ENCODE measurements at places on chromosomes 5 and 9.

DNA sequence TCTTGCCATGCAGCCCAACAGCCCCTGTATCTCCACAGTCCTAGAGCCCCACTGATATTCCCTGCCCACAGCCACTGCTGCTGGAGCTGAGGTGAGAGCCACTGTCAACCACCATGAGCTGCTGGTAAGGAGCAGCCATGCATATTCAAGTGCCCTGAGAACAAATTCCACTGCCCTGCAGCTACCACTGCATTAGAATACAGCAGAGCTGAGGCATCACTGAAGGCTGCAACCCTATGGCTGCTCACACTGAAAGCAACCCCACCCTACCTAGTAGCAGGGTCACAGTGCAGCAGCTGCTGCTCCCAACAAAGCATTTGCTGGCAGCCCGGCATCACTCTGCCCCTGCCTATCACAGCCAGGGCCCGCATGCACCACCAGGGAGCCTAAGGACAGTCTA is 68.6 kb downstream of the SKIC3 start:
- DNase-seq = no peak

DNA sequence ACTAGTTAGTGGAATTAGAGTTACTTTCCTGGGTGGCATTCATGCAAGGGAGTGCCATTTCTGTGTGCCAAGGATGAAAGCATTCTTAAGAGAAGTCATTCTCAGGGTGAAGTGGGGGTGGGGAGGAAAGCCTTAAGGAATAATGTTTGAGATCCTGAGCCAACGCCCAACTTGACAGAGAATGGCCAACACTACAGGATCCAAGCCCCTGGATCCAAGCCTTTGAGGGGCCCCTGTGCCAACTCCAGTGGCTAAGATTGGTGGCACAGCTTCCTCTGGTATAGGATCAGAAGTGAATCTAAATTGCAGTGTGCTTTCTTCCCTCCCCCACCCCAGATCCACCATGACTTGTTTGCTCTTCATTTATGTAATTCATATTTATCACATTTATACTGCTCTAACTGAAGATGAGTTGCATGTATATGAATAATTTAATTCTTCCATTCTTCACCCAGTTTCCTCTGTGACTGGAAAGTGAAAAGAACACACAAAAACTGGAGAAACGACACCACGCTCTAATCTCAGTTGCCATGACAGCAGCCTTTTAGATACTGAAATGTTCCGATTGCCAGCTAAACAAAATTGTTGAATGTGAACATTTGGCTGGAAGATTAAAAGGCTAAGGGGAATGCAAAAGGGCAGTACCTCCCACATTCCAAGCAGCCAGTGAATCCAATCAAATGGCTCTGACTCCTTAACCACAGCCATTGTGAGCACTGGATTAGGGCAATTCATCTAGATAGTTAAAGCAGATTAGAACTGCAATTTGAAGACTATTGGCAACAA is 4.5 kb downstream of the ZNF608 start:
- no peak for DNase-seq

DNA sequence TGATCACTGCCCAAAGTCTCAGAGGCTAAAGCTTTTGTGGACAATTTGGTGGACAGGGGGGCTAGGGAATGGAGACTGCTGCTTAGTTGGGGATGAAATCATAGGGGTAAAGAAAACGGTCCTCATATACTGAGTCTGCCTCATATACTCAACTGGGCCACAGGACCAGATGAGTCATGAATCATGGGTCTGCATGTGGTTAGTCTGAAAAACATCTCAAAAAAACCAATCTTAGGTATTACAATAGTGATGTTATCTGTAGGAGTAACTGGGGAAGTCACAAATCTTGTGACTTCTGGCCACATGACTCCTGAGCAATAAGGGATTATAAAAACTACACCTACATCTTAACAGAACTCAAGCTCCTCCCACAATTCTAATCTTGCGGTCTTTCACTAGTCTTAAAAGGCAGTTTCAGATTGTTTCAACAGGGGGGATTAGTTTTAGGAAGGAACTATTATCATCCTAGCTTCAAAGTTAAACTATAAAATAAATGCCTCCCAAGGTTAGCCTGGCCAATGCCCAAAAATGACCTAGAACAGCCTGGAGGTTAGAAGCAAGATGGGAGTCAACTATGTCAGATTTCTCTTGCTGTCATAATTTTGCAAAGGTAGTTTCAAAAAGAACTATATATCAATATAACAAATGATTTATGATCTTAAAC is 17.5 kb downstream of the TMEM161B start:
- DNase-seq = peak; percentile 53

- no peak for DNase-seq
Measured at GRCh38 chr9:16627521-16627920, 242.9 kb downstream of the BNC2 start.

- no peak for DNase-seq
Measured at GRCh38 chr9:114591849-114592248, 4.3 kb downstream of the ATP6V1G1 start.

- DNase-seq = peak; percentile 32
Measured at GRCh38 chr9:134099123-134099761, 31.4 kb upstream of the BRD3 start.

GRCh38 chr5:88662846-88663245 is 220.1 kb downstream of the MEF2C start:
- no peak for DNase-seq

DNA sequence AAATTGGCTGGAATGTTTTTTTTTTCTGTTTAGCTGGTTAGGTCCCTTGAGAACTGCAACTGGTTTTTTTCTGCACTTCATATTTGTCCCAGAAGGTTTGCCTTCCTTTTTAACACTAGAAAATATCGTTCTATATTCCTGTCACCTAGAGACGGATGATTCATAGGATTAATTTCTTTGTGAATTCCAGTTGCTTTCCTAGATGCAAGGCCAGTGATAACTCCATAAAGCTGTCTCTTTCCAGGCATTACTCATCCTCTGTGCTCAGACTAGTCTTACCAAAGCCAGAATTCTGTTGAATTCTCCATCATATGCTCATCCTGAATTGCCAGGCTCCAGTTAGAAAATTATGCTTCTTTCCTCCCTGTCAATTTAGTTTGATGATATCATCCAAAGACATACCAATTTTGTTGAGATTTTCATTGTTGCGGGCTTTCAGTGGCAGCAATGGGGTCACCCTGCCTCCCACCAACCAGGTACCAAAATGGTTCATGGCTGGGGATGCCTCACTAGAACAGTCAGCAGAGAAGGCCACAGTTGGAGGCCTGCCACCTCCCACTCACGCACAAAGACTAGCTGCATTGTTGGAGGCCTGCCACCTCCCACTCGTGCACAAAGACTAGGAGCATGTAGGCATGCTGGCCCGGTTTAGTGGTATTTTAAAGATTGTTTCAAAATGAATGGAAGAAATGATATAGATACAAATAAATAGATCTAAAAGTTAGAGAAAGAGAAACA is 8.5 kb downstream of the BAAT start:
- DNase-seq = no peak

- DNase-seq = no peak
Measured at GRCh38 chr5:62342476-62342837, 36.5 kb downstream of the KIF2A start.

DNA sequence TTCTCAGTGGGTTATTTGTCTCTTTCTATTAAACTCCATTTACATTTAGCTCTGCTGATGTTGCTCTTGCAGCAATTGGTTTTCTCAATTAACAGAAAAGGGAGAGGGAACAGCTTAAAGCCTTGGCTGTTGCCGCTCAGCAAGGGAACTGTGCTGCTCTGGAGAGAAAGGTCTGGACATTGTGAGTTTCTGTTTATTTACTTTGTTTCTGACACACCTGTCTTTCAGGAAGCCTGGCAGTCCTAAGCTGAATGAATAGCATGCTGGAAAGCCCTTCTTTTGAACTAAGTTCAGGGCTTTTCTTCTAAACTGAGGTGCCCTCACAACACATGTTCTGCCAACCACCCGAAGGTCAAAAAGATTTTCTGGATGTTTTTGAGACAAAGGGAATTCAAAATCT is 491.9 kb downstream of the PDE4D start:
- DNase-seq = no peak

- no peak for DNase-seq
Measured at GRCh38 chr9:101117161-101117560, 88.6 kb downstream of the PLPPR1 start.

Measured in CD4-positive, alpha-beta T cell (primary cell).